ENCODE measurements at places on chromosomes 1 and 21. TPM values are rescaled to one million over a fixed set of nuclear protein-coding genes. Genes with fewer than 3 reads are reported as not detected.

- DNase-seq = no peak
These were observed 27.1 kb downstream of the CFAP57 start for GRCh38 chr1:43199093-43199726.

GRCh38 chr1:54863267-54863665 is 23.7 kb downstream of the DHCR24 start:
- no peak for DNase-seq

DNA sequence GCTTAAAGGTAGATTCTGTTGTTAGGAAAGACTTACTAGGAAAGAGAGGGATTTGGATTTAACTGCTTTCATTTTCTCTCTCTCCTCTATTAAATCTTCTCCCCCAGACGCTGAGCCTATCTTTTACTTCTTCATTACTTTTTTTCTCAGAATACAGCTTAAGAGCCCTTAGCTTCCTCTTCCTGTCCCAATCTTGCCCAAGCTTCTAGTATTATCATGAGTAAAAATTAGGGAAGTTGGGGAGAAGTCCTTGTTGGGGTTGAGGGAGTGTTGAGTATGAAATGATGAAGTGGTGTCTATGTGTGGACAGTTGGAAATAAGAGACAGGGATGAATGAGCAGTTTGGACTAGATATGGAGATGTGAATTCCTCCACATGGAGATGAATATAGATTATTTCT is 35.0 kb downstream of the ACP6 start:
- DNase-seq = no peak

The EDARADD gene
- not detected for total RNA-seq

The CHI3L2 gene
- total RNA-seq = not detected

GRCh38 chr1:155646307-155646706 is 36.3 kb downstream of the MSTO1 start:
- DNase-seq = no peak

The ZNF697 gene
- total RNA-seq = not detected

- peak; percentile 87 for DNase-seq
These were observed at the start of gene SHC1 for GRCh38 chr1:154970631-154971340. Gene SHC1 (minus strand): TSS chr1:154970747. CDS start chr1:154970526, 221 bp downstream.

The MAEL gene
- total RNA-seq = not detected

DNA sequence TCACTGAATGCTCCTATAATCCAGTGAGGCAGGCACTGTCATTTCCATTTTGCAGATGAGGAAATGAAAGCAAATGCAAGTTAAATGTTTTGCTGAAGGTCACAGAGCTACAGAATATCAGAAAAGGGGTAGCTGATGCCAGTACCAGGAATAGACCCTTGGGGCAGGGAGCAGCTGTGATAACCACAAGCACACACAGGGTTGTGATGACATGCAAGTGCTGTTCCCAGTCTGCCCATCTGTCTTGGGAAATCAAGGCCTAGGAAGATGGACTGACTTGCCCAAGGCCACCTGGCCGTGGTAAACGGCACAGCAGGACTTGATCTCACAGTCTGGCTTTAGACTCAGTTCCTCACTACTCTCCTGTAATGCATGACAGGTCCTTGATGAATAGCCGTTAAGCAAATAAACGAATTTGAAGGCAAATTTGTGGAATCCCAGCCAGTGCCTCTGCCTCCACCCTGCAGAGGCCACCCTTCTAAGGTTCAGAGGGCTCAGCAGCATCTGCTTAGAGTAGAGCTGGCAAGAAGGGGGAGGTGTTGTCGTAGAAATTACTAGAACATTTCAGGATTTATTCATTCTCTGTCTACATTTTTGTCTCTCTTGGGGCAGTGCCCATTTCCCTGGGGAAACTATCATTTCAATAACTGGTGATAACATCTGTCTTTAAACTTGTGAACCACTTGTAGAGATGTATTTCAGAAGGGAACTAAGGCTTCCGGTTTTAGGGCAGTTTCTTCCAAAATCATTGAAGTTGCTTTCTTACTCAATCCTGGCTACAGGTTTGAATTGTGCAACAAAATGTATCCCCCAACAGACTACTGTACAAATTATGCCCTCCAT is 53.2 kb upstream of the MRPS6 start:
- no peak for DNase-seq

- peak; percentile 3 for DNase-seq
These were observed 371.3 kb downstream of the VAV3 start for GRCh38 chr1:107593501-107594209.

GRCh38 chr1:42938645-42939615 is 19.7 kb downstream of the SLC2A1 start:
- DNase-seq = no peak

The MYBPHL gene
- total RNA-seq = not detected

GRCh38 chr1:51867479-51868232 is 10.9 kb downstream of the NRDC start:
- no peak for DNase-seq

GRCh38 chr1:33339413-33339812 is 18.5 kb upstream of the A3GALT2 start:
- DNase-seq = no peak
